ENCODE measurements at places on chromosomes 5 and 9.
A peak's percentile ranks its signal among the peaks of the same experiment; 100 is the strongest.

GRCh38 chr9:99572567-99572966, 249.1 kb upstream of the NR4A3 start:
- no peak for DNase-seq

DNA sequence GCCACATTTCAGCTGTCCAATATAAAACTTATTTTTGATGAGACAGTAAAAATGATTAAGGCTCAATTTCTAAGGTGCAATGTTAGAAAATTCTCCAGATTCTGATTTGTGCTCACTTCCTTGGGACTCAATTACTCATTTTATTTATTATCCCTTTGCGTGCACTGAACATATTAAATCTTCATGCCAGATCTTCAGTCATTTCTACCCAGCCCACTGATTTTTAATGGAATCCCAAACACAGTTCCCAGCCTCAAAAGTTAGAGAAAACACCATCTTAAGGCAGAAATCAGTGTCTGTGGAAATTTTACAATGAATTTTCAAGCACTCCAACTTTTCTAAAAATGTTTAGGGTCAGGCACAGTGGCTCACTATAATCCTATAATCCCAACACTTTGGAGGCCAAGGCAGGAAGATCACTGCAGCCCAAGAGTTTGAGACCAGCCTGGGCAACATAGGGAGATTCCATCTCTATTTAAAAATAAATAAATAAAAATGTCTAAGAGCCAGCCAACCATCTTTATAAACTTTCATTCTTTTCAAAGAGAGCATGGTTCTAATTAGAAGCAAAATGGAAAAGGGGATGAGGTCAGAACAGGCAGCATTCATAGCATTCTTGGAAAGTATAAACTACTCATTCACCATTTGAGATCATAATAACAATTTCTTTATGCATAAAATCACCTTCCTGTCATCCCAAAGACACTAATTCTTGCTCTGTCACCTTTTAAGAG, 53.7 kb downstream of the TLE1 start:
- DNase-seq = no peak

DNA sequence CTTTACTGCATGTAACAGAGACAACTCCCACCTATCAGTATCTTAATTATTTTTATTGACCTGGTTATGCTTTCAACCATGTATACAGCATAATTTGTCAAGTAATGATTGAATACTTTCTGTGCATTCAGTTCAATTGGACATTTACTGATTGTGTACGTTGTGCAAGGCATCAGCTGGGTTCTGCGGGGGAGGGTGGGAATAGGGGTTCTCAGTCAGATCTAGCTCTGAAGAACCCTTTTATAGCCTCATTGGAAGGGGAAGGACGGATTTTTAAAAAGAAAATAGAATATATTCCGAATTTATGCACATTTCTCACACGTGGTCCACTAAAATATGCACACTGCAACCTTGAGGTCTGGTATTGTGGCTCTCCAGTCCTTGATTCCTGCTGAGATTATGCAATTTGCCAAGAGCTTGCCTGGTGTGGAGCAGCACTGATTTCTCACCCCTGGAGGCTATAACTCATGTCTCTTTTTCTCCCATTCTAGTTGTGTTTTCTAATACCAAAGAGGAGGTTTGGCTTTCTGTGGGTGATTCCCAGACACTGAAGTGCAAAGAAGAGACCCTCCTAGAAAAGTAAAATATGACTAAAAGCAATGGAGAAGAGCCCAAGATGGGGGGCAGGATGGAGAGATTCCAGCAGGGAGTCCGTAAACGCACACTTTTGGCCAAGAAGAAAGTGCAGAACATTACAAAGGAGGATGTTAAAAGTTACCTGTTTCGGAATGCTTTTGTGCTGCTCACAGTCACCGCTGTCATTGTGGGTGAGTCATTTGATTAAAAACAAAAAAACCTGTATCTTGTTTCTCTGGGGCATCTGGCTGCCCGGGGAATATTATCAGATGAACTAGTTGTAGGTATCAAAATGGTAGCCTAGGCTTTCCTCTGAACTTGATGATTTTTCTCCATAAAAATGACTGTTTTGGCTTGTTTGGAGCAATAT, 1.7 kb downstream of the SLC1A3 start:
- no peak for DNase-seq

DNA sequence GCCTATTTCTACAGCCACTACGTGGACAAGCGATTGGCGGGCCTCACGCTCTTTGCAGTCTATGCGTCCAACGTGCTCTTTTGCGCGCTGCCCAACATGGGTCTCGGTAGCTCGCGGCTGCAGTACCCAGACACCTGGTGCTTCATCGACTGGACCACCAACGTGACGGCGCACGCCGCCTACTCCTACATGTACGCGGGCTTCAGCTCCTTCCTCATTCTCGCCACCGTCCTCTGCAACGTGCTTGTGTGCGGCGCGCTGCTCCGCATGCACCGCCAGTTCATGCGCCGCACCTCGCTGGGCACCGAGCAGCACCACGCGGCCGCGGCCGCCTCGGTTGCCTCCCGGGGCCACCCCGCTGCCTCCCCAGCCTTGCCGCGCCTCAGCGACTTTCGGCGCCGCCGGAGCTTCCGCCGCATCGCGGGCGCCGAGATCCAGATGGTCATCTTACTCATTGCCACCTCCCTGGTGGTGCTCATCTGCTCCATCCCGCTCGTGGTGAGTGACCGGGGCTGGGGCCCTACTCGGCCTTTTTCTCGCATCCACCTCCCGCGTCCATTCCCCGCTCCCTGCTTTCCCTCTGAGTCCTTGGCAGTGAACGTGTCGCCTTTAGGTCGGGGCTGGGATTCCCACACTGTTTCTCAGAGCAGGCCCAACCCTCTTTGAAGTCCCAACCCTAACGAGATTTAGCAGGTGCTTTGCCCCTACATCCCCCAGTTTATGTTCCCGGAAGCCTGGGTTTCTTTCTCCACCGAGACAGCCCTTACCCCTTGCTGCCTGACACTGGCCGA, 1.8 kb downstream of the PTGER4 start:
- peak; percentile 52 for DNase-seq

DNA sequence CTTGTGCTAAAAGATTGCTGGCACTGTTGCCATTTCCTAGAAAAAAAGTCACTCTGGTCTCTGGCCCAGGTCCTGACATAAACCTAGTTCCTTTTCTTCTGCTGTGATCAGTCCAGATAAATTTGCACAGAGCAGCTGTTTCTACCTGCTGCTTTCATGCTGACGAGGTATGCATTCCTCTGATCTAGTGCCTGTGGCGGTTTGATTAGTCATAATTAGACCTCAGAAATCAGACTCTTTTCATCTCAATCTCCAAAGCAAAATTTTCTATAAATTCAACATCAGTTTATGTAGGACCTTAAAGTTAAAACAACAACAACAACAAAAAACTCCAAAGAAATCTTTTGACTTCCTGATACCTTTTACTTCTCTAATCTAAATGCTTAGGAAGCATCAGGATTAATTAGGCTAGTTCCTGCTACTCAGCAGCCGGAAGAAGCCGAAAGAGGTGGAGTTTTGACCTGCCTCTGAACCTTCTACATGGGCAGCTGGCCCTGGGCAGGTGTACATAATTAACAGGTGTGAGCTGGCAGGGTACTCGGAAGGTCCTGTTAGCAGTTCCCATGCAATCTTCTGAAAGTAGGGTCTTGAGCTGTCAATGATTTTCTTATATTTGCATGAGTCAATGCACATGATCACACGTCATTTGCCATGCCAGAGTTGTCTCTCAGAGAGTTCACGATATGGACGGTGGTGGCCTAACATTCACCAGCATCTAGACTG, 83.3 kb upstream of the CCDC112 start:
- DNase-seq = no peak

- no peak for DNase-seq
These were observed 174.2 kb upstream of the TBC1D2 start for GRCh38 chr9:98429613-98430012.

DNA sequence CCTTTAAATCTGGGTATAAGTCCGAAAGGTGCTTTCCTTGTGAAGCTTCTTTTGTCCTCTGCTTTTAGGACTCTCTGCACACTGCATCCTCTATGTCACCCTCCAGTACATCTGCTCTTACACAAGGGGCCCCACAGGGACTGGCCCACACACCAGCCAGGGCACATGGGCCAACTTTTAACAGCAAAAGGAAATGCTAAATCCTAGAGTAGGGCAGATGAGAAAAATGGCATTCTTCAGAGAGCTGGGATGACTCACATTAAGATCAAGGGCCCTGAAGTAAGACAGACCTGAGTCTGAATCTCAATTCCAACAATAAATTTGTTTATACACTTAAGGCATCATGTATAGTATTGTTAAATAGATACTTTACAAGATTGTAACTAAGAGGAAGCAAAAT, 40.3 kb upstream of the CDKN2B start:
- no peak for DNase-seq

DNA sequence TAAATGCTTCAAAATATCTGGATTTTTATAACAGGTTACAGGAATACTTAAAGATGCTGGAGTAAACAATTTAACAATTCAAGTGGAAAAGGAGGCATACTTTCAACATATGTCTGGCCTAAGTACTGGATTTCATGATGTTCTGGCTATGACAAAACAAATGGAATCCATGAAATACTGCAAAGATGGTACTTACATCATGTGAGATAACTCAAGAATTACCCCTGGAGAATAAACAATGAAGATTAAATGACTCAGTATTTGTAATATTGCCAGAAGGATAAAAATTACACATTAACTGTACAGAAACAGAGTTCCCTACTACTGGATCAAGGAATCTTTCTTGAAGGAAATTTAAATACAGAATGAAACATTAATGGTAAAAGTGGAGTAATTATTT, 35.6 kb downstream of the SLC30A5 start:
- no peak for DNase-seq

GRCh38 chr5:66542711-66543110, 53.5 kb upstream of the MAST4 start:
- DNase-seq = no peak

DNA sequence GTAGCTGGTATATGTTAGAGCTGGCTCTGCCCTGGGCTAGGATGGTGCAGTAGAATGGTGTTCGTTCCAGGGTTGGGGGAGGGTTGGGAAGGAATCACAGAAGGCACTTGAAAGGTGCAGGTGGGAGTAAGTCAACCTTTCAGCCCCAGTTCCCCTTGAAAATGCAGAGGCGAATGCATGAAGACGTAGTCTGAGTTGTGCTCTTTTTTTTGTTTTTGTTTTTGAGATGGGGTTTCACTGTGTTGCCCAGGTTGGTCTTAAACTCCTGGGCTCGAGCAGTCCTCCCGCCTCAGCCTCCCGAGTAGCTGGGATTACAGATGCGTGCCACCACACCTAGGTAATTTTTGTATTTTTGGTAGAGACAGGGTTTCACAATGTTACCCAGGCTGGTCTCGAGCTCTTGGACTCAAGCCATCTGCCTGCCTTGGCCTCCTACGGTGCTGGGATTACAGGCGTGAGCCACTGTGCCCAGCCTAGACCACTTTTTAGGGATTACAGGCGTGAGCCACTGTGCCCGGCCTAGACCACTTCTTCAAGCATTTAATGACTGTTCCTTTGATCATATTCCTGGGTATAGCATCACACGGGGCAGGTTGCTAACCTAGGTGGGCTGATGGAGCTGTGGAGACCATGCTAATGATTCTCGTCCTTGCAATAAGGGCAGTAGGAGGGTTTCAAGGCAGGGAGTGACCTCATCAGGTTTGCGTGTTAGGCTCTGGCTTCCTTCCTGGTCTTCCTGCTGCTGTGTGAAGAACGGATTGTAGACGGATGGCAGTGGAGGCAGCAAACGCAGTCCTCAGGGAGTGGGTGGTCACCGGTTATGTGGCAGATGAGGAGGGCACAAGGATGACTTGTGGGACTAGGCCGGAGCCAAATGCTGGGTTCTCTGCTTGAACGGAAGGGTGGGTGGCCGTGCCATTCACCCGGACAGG, 13.7 kb downstream of the EHMT1 start:
- DNase-seq = no peak

DNA sequence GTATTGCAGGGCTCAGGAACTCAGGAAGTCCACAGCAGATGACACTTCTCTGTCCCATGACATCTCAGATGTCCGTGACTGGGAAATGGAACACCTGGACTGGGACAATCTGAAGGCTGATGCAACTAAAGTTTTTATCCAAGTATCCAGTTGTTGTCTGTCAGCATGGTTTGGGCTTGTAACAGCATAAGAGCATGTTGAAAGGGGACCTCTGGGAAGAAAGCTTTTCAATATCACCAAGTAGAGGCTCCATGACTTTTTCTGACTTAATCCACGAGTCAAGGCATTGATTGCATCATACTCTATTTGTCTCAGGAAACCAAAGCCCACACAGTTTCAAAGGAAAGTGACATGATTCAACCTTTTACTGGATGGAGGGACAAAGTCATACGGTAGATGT, 807.7 kb downstream of the MTRR start:
- DNase-seq = no peak

- no peak for DNase-seq
These were observed 23.6 kb upstream of the KCNIP1 start for GRCh38 chr5:170480260-170480659.

DNA sequence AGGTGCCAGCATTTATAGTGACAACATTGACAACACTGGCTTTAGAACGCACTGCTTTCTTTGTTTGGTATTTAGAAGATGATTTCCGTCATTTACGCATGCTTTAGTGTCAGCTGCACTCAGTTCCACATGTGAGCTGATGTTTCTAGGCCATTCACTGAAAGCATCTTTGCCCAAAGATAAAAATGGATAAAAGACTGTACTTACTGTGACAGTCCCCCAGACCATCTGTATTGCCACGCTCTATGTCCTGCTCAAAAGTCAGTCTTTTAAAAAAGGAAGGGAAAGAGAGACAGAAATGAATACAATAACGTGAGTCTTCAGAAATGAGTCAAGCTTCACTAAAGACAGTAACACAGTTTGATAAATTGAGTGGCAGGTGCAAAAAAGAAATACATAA, 99.3 kb downstream of the SEMA6A start:
- no peak for DNase-seq

GRCh38 chr9:87569008-87569509, 71.4 kb downstream of the DAPK1 start:
- DNase-seq = no peak

DNA sequence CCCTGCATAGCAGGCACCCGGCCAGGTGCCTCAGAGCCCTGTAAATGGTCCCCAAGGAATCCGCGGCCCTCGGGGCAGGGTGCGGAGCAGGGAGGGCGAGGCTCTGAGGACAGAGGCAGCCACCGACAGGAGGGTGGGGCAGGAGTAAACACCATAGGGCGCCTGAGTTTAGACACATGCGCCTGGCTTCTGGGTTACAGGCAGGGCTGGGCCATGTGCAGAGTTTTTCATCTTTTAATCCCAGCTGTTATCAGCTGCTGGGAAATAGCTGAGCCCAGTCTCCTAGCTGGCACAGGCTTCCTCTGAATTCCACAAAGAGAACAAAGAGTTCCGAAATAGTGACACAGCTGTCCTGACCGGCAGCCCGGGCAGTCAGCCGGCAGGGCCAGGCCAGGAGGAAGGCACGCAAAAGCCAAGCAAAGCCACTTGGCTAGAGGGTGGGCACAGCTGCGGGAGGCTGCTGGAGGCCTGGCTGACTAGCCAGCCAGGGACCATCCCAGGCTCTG, 98.9 kb upstream of the PHYKPL start:
- no peak for DNase-seq

DNA sequence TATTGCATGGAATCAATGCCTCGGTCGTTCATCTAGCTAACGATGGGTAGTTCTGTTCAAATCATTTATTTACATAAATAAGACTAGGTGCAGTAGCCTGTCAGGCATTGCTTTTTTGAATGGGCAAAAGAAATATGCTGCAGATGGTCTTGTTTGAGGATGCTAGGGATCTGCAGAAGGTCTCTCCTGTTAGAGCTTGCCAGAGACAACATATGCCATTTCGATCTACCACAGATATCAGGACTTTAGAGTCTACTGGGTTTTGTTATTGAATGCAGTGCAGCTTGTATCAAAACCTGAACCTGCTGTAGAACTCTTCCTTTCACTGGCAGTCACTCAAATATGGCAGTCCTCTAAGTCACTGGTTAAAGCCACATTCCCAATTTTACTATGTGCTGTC, 381.1 kb upstream of the CDH10 start:
- no peak for DNase-seq

- DNase-seq = no peak
These were observed 167.5 kb downstream of the SAXO1 start for GRCh38 chr9:18865542-18865941.

Measured in stimulated activated CD4-positive, alpha-beta T cell treated with anti-CD3 and anti-CD28 coated beads, Interleukin-4, amount 100 ng/mL, for 4 hours (primary cell).